ENCODE measurements at places on chromosomes 1 and 21.

GRCh38 chr1:96187020-96187419 is 534.6 kb upstream of the PTBP2 start:
- no peak for DNase-seq

- DNase-seq, result peak; percentile 18
Observed at GRCh38 chr1:108082738-108083562, 117.2 kb downstream of the SLC25A24 start.

DNA sequence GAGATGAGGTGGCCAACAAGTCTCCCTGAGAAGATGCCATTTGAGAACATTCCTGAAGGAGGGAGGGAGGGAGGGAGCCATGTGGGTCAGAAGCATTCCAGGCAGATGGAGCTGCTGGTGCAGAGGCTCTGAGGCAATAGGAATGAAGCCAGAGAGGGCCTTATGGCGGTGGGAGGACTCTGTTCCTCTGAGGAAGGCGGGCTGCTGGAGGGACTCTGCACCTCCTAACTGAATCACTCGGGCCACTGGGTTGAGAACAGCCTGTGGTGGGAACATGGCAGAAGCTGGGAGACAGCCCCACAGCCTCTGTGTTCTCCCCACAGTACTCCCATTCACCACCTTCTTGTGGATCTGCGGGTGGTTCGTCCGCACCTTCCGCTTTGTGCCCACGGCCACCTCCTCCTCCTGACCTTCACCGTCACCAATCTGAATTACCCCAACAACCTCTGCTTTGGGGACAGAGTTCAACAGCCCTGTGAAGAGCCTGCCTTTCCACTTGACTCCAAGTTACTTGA is 2.4 kb upstream of the TMEM125 start:
- DNase-seq, result no peak

DNA sequence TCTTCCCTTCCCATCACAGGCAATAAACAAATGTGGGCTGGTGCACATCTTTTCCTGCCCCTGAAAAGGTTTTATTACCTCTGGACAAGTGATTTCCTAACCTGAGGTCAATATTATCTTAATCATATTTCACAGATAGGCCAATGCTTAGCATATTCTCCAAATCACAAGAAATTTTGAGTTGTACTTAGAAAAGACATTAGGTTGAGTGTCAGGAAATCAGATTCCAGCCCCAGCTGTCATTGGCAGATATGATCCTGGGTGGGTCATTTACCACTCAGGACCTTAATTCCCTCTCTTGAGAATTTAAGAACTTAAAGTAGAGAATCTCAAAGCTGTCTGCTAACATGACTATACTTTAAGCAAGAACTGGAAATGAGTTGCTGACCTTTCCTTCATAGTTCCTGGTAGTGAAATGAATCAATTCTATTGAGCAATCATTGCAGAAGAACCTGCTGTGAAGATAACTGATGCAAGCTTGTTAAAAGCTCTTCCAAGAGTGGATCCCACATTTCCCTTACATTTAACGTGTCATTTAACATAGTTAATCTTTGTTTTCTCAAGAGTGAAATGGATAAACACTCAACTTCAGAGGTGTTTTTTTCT is 46.4 kb upstream of the CR2 start:
- DNase-seq, result peak; percentile 35

DNA sequence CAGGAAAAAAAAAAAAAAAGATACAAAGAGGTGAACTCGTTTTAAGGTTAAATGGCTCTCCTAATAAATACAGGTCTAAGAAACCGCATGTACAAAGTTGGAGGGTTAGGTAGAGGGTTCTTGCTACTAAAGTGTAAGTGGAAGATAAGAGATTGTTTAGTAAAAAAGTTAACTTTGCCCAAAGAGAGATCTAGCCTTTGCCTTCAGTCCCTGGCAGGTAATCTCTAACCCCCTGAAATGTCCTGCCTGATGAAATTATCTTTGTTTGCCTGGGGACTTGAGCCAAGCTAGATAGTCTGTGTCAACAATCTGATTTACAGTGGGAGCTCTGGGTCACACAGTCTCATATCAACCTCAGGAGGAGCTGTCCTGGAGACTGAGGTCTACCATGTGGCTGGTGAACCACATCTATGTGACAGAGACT is 57.6 kb downstream of the TRIM33 start:
- DNase-seq, result peak; percentile 51

DNA sequence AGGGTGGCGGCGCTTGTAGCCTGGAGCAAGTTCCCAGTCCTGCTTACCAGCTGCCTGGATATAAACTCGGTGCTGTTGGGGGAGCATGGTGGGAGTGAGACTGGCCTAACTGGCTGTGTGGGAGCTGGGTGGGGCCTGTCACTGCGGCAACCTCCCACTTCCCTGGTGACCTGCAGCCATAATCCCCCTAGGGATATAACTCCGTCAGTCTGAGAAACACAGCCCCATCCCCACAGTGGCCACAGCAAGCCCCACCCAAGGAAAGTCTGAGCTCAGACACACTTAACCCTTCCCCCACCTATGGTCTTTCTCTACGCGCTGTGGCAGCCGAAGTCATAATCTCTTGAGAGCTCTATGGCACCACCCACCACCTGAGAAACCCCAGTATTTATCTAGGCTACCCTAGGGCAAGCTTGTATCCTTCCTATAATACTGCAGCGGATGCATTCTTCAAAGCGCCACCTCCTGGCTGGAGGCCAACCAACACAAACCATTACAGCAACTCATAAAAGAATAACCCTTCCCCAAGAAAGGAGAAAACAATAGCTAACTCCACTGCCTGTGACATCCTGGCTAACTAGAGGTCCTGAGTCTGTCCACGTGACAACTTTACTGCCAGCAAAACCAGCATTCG is 57.4 kb downstream of the ZNF648 start:
- no peak for DNase-seq

DNA sequence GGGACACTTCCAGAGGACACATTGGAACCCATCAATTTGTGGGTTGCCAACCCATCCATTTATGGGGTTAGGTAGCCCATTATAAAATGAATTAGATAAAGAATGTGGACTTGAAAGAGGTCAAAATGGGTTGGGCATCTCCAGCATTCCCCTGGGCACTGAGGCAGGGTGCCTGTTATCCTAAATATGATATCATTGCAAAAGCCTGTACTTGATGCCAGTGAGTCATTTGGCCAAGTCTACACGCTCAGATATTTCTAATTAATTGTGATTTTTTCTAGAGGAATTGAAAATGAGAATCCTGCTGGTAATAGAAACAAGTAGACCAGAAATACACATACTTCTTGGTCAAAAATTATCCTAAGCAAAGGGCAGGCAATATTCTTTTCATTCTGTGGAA is 21.9 kb upstream of the NBL1 start:
- DNase-seq, result no peak

GRCh38 chr1:41484402-41485241 is at the start of gene EDN2:
Gene EDN2, minus strand, starts transcription at chr1:41484683. Its CDS starts 82 bp downstream, at chr1:41484601.
- DNase-seq, result peak; percentile 42

GRCh38 chr1:26126321-26127084 is 14.9 kb downstream of the PDIK1L start:
- DNase-seq, result peak; percentile 99

DNA sequence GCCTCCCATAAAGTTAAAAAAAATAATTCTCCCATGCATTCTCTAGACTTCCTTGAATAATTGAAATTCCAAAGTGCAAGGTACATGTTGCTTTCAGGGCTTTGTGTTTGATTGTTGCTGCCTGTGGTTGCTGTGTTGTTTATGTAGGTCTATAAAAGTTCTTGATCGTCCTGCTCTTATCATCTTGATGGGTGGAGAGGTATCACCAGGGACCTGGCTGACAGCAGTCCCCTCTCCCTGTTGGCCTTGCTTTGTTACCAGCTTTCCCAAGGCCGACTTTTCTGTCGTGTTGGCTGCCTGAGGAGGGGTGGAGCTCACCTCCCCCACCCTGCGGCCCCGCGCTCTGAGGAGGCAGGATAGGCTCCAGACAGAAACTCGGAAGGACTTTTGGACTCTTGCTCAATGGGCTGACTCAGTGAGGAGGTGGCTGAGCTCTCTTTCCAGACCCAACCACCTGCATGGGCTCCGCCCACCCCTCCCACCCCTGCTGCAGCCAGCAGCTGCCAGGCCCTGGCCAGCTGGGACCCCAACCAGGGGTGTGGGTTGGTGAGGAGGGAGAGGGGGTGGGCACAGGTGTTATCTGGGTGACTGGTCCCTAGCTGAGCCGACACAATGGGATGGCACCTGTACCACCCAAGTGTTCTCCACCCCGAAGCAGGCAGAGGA is 2.0 kb downstream of the INAVA start:
- DNase-seq, result no peak

DNA sequence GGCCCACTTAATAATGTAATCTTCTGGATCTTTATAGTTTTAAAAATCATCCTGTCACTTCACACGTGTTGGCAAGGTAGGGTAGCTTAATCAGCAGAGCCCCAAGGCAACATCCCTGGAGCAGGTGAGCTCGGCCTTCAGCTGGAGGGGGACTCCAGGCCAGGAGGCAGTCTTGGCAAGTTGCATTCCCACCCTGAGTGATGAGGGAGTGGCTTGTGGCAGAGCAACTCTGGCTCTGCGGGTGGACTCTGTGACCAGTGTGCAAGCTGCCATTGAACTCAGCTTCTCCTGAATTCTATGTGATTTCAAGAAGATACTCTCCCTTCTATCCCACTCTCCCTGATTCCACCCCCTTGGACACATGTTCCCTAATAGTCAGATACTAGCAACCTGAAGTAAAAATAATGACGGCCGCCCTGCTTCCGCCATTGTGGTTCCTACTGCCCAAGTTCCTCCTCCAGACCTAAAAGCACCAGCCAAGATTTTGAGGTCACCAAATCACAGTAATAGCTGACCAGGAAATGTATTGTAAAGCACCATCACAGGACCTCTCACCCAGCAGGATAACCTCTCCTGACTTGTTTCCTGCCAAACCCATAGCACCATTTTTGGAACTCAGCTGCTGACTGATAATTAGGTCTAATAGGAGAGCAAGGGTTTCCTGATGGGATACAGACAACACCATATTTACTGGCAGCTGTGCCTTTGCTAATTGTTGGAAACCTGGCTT is 11.5 kb upstream of the LYST start:
- no peak for DNase-seq

- no peak for DNase-seq
Observed at GRCh38 chr1:51325878-51326755, 4.2 kb downstream of the TTC39A start.

- no peak for DNase-seq
Observed at GRCh38 chr1:200178340-200178739, 150.8 kb downstream of the NR5A2 start.

DNA sequence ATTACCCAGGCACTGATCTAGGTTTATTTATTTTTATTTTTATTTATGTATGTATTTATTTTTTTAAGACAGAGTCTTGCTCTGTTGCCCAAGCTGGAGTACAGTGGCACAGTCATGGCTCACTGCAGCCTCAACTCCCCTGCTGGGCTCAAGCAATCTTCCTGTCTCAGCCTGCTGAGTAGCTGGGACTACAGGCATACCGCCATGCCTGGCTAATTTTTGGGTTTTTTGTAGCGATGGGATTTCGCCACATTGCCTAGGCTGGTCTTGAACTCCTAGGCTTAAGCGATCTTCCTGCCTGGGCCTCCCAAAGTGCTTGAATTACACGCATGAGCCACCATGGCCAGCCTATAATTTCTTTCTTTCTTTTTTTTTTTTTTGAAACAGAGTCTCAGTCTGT is 9.4 kb downstream of the PHACTR4 start:
- DNase-seq, result no peak

- DNase-seq, result peak; percentile 23
Observed at GRCh38 chr1:54885237-54885679, 1.7 kb downstream of the DHCR24 start.

- peak; percentile 51 for DNase-seq
Observed at GRCh38 chr1:23791516-23792047, 637 bp downstream of the LYPLA2 start.

DNA sequence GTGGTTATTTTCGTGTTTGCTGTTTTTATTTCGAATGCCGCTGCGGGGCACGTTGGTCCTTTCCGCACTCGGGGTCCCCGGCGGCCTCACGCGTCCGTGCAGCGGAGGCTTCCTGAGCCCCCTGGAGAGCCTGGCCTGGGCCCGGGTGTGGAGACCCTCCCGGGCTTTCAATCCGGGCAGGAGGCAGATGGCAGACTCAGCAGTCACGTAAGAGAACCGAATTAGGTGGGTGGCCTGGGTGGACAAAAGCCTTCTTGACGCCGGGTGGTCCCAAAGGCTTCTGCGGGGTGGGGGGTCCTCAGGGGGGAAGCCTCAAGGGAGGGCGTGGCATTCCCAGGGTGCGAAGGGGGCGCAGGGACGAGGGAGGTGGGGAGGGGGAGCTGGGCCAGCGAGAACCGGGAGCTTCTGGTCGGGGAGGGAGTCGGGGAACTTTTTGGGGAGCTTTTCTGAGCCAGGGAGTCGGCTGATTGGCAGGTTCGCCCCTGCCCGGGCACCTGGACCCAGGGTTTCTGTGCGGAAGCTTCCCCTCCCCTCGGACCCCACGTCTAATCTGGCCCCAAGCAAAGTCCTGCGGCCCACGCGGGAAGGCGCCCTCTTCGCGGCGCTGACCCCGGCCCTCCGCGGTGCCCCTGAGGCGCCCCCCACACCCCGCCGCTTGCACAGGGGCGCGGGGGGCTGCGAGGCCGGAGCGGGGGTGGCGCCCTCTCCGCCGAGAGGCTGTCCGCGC is 1.3 kb upstream of the HES4 start:
- DNase-seq, result no peak

GRCh38 chr1:117371441-117372151 is 4.3 kb downstream of the MAN1A2 start:
- no peak for DNase-seq

GRCh38 chr1:95181096-95181495 is 52.9 kb upstream of the RWDD3 start:
- DNase-seq, result no peak

DNA sequence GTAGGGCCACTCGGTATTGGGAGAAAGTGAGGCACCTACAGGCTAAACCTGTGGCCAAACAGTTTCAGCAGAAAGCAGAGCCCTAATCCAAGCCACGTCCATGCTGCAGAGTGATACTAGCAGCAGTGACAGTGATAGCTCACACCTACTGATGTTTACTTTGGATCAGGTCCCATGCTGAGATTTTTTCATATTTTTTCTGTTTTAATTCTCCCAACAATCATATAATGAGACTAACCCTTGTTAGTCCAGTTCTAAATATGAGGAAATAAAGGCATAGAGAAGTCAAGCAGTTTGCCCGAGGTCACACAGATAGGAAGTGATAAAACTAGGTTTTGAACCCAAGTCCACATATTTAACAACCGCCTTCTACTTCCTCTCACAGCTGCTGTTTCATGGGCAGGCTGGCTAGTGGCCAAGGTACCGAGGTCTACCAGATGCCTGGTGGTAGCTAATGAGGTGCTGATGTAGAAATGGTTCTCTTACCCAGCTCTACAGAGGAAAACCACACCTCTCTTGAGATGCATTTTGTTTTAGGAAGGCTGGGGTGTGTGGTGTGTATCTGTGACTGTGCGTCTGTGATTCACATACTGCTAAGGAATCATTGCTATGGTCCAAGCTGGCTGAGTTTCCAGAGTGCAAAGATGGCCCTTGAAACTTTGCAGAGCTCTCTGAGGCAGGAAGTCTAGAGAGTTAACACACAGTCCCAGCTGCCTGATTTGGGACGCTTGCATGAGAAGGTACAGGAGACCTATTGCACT is 80.3 kb upstream of the ARTN start:
- peak; percentile 84 for DNase-seq

GRCh38 chr1:109104364-109105151 is 9.4 kb upstream of the ELAPOR1 start:
- no peak for DNase-seq

All from hematopoietic multipotent progenitor cell treated with erythropoietin and hydrocortisone succinate and interleukin-3 and kit ligand, for 6 days (in vitro differentiated cells).